ENCODE measurements at places on chromosomes 12 and 14.
A peak's percentile ranks its signal among the peaks of the same experiment; 100 is the strongest.

- DNase-seq, result no peak
Measured at GRCh38 chr14:35988972-35989690, 163.0 kb downstream of the BRMS1L start.

GRCh38 chr14:72616294-72616693 lies 277.6 kb downstream of the DPF3 start:
- no peak for DNase-seq

DNA sequence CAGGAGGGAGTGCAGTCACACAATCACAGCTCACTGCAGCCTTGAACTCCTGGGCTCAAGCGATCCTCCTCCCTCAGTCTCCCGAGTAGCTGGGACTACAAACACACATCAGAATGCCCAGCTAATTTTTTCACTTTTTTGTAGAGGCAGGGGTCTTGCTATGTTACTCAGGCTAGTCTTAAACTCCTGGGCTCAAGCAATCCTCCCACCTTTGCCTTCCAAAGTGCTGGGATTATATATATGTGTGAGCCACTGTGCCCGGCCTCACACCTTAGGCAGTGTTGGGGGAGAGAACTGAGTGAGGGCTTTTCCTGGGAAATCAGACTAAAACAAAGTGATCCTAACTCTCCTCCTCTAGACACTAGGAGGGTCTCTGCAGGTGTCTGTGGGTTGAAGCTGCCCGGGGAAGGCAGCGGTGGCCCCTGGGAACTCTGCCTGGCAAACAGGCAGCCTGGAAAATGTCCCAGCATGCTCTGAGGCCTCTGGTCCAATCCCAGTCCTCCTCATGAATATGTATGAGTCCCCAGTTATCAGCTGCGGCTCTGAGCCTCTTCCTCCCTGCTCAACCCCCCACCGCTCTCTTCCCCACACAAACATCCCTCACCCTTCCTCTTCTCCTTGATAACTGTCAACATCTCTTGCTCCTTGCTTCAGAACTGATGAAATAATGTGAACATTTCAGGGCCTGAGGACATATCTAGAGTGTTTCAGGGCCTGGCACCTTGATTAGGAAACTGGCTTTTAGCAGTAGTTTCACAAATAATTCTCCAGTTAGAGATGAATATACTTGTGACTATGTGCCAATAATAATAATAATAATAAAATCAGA lies 7.9 kb upstream of the NAA25 start:
- DNase-seq, result no peak

DNA sequence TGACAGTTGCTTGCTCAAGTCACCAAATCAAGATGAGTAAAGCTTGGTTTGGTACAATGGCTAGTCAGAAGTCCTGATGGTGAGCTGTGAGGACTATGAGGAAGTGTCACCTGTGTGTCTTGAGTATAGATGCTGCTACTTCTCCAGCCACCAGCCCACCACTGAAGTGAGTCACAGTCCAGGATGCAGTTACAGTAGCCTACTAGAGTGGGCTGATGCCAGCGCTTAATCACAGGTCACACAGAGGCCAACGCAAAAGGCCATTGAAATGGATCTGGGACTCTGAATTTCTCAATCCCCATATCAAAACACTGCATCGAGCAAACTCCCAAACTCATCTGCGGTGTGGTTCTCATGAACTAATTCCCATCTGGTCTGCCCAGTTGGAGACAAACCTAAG lies 223.1 kb downstream of the ANO6 start:
- DNase-seq, result no peak

GRCh38 chr14:65170318-65170717 lies 68.0 kb upstream of the MAX start:
- DNase-seq, result no peak

GRCh38 chr12:69671597-69671996 lies 27.5 kb downstream of the BEST3 start:
- no peak for DNase-seq

GRCh38 chr12:43462741-43463140 lies 89.3 kb downstream of the ADAMTS20 start:
- no peak for DNase-seq

DNA sequence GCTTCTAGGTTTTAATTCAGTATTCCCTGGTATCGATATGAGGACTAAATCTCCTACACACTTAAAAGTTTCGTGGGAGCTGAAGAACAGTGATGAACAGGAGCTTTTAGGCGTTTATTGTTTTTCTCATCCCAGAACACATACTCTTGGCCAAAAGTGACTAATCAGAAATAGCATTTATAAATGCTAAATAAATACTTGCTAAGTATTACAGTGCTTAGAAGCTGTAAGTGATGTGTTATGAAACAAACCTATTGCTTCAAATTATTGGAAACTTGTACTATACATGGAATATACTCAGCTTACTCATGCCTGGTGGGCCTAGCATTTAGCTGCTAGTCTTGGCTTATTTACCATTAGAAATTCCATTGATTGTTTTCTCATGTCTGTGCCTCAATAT lies 24.9 kb downstream of the FRS2 start:
- no peak for DNase-seq

DNA sequence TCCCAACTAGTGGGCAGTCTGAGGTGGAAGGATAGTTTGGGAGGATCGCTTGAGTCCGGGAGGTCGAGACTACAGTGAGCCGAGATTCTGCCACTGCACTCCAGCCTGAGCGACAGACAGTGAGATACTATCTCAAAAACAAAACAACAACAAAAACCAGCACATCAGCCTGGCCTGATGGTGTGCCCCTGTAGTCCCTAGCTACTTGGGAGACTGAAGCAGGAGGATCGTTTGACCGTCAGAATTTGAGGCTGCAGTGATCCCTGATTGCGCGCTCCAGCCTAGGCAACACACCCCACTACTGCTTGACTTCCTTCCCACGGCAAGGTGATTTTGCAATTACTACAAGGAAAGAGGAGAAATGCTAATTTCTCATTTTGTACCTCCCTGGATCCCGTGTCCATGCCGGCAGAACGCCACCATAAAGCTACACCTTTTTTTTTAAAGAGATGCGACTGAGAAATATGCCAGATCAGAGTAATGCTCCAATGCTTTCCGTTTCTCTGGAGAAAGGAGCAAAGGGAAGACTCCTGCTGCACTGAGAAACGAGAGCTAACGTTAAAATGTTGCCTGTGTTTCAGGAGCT lies 672 bp upstream of the SCFD1 start:
- no peak for DNase-seq

GRCh38 chr14:33563901-33564197 lies 387.0 kb downstream of the EGLN3 start:
- no peak for DNase-seq

- DNase-seq, result no peak
Measured at GRCh38 chr12:46364777-46365580, 7.6 kb downstream of the SLC38A2 start.

DNA sequence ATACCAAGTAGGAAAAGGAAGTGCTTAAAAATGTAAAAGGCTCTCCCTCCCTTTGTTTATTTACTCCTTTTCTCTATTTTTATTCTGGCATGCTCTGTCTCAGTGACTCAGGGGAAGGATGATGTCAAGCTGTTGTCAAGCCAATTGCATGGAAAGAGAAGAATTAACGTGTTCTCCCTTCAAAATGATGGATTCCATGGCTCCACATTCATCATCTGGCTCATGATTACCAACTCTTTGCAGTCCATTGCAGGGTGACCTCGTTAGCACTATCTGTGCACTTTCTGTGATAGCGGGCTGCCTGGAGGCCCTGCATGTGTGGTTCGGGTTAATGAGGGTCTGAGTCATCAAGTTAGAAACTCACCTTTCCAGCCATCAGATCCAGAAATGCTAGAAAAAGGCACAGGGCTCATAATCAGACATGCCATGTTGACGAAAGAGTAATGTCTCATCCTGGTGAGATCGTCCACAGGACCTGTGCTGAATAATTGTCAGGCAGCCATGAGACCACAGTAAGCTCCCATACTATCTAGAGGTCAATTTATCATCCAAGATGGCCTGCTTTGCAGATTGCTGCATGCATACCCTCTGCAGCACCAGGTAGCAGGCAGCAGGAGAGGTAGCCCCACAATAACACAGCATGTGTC lies 79.2 kb upstream of the BTG1 start:
- no peak for DNase-seq

DNA sequence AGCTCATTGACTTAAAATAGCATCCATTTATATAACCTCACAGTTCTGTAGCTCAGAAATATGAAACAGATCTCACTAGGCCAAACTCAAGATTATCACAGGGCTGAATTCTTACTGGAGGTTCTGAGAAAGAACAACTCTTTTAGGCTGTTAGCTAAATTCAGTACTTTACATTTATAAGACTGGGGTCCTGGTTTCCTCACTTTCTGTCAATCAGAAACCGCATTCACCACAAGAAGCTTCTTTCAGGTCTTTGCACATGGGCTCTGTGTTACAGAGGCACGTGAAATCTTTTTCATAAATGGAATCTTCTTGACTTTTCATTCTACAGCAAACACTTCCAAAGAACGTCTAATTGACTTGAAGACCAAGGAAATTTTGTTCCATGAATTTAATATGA lies 876.3 kb upstream of the FOXG1 start:
- DNase-seq, result no peak

- DNase-seq, result no peak
Measured at GRCh38 chr12:53227341-53227740, 4.7 kb downstream of the RARG start.

- no peak for DNase-seq
Measured at GRCh38 chr12:128790653-128791373, 32.9 kb downstream of the SLC15A4 start.

DNA sequence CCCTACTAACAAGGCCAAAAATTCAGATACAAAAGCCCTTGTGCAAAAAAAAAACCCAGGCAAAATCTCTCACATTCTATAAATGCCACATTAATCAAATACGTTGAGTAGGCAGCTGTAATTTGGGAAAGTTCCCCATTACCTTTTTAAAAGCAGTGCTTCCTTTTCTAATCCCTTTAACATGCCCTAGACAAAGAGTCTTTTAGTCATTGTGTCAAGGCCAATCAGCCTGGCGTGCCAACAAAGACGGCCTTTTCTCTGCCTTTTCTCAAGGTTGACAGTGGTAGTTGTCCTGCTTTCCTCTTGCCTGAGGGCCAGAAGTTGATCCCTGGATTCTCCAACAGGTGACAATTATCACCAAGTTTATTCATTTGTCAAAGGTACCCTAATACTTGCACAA lies 62.5 kb upstream of the METAP2 start:
- no peak for DNase-seq

- no peak for DNase-seq
Measured at GRCh38 chr12:116797885-116798284, 59.8 kb downstream of the RNFT2 start.

GRCh38 chr12:110689281-110690126 lies 589 bp upstream of the HVCN1 start:
- DNase-seq, result peak; percentile 41

DNA sequence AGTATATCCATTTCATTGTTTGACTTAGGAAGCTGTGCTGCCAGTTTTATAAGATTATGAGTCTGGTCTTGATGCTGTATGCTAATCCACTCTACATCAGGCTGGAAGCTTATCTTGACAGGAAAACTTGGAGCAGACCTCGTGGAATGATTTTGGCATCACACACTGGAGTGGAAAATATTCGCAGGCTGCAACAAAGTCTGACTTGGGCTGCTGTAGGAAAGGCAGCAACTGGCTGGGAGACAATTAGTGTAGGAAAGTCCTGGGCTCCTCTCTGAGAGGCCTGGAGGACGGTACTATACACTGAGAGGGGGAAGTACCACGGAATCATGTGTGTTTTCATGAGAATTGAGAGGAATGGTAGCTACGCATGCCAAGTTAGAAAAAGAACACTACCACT lies 383.7 kb downstream of the ETNK1 start:
- no peak for DNase-seq

DNA sequence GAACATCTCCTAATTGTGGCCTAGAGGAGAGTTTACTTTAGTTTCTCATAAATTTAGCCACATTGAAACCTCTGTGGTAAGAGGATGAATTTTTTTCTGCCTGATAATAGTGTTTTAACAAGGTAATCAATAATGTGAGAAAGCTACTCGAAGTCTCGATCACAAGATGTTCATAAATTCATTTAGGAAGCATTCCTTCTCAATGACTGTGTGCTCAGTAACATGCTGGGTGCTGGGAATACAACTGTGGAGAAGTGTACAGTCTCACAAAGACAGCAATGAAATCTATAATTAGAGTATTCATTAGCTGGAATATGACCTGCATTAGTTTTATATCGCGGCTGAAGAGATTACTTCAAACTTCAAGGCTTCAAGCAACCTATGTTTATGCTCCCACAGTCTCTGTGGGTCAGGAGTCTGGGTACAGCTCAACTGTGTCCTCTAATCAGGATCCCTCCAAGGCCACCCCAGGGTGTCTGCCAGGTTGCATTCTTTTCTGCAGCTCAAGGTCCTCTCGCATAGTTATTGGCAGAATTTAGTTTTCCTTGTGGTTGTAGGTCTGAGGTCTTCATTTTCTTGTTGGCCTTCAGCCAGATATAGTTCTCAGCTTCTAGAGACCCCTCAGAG lies 167.6 kb downstream of the ANO4 start:
- no peak for DNase-seq

DNA sequence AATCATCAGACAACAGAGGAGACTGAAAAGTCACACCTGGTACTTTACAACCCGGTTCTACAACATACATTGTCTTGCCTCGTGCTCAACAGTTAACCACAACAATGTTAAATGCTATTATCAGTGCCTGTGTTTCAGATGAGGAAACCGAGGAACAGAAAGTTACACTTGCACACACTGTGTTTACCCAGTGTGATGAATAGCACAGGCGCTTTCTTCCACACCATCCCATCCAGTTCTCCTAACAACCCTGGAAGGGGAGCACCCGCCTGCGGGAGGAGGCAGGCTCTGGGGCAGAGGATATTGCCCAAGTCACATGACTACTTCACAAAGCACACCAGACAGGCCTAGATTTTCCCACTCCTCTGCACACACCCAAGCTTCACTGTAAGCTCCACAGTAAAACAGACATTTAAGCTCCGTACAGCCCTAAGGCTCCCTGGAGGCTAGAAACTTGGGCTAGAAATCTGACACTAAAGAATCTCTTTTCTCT lies 21.8 kb downstream of the NCKAP5L start:
- DNase-seq, result no peak

- DNase-seq, result no peak
Measured at GRCh38 chr12:126055521-126055920, 990.3 kb downstream of the AACS start.

DNA sequence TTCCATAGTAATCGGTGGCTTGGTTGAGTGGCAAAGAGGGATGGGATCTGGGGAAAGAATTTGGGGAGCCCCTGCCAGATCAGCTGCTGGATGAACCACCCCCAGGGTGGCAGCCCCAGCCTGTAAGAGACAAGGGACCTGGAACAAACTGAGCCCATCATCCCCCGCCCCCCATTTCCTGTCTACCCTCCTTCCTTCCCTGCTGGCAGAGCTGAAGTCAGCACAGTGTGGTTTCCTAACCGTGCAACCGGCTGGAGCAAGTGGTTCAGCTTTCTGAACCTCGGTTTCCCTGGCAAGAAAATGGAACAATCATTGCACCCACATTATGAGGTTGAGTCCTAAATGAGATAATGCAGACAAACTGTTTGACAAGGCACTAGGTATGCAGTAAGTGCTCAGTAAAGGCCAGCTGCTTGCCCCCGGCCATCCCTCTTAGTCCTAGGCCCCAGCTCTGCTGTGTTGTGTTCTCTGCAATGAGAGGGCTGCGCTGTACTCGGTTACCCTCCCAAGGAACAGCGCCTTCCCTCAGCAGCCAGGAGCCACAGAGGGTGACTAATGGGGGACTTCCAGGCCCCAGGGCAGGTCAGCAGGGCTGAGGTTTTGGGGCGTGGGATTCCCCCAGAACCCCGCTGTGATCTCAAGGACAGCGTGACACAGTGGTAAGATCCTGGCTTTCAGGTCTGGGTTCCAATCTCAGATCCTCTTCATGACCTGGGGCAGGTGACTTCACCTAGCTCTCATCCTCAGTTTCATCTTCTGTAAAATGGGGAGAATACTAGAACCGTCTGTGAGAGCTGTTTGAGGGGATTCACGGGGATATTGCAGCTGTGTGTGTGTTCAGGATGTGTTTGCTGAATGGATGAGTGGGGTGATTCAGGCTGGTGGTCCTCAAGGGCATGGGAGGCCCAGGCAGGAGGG lies 16.5 kb downstream of the SELPLG start:
- peak; percentile 58 for DNase-seq
